ENCODE measurements at places on chromosomes 2 and 18.
A peak's percentile ranks its signal among the peaks of the same experiment; 100 is the strongest.

GRCh38 chr2:227824711-227825110, 11.1 kb downstream of the CCL20 start:
- no peak for DNase-seq

- no peak for DNase-seq
These were observed 345.7 kb downstream of the MTX2 start for GRCh38 chr2:176614930-176615329.

GRCh38 chr2:49002750-49003149, 151.6 kb downstream of the FSHR start:
- DNase-seq = peak; percentile 77

- no peak for DNase-seq
These were observed 125.4 kb downstream of the TPO start for GRCh38 chr2:1538663-1539062.

GRCh38 chr18:66410692-66411091, 193.2 kb downstream of the CDH19 start:
- no peak for DNase-seq

GRCh38 chr2:227022608-227023007, 141.4 kb downstream of the COL4A4 start:
- DNase-seq = no peak

GRCh38 chr2:12896318-12896982, 179.7 kb downstream of the TRIB2 start:
- no peak for DNase-seq

- DNase-seq = no peak
These were observed 119.0 kb upstream of the SNTG2 start for GRCh38 chr2:831622-832021.
